ENCODE measurements at places on chromosomes 13 and 19.

GRCh38 chr13:72437458-72437857, 290.0 kb downstream of the MZT1 start:
- DNase-seq: no peak

DNA sequence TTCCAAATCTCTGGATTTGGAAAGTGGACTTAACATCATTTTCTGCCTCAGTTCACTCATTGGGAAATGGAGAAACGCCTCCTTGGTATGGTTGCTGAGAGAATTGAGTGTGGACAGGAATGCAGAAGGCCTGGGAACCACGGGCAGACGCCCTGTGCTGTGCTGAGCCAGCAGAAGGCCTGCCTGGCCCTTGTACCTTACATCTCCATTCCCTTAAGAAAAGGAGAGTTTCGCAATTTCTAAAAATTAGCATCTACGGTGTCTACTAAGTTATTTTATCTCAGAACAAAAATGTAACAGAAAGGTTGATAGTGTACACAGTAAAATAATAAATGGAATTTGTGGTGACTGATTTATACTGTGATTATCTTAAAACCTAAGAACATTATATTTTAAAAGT, 78.7 kb downstream of the IPO5 start:
- peak; percentile 23 for DNase-seq

- peak; percentile 45 for DNase-seq
Observed at GRCh38 chr13:23074075-23074828, 106.5 kb upstream of the SGCG start.

GRCh38 chr19:10431943-10432735, 11.8 kb downstream of the PDE4A start:
- DNase-seq: peak; percentile 58

- no peak for DNase-seq
Observed at GRCh38 chr13:77338329-77338728, 11.4 kb upstream of the MYCBP2 start.

GRCh38 chr19:7832009-7832408, 2.0 kb downstream of the EVI5L start:
- no peak for DNase-seq

DNA sequence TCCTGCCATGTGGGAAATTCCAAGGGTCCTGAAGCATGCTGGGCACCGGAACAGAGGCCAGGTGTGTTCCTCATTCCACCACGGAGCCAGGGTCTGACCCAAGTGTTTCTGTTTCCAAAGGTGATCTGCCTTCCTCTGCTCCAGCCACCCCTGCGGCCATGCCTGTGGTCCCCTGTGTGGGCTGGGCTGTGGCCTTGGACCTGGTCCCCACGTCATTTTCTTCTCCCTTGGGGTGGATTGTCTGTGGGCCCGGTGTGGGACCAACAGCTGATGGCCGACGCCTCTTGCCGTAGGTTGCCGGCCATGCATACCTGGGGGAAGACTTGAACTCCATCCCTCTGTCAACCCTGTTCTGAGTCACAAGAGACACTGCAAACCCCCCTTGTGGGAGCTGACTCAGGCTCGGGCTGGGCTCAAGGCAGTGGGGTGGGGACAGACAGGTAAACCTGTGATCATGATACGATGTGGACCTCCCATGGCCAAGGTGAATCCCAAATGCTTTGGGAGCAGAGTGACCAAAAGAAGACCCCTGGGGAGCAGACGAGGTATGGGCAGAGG, 35.0 kb downstream of the ATP11A start:
- no peak for DNase-seq

DNA sequence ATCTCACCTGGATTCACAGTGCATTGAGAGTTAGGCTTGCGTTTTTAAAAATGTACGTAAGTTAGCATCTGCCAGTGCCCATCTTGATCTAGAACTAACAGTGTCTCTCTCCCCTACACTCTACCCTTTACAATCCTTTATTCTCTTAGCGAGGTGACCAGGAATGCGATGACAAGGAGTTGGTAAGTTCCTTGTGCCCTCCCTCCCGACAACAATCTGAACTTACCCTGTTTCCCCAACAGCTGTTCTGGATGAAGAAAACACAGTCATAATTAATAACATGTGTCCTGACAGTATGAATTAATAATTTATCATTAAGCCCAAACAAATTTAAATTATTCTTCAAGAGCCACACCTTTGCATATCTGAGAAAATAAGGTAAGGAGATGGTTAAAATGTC, 6.3 kb downstream of the TSHZ3 start:
- DNase-seq: no peak

DNA sequence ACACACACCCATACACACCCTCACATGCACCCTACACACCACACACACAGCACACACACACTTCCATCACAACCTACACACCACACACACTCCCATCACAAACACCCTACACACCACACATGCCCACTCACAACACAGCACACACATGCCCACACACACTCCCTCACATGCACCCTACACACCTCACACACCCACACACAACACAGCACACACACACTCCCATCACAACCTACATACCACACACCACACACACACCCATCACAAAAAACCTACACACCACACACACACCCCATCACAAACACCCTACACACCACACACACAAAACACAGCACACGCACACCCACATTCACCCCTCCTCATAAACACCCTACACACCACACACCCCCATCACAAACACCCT, 15.1 kb downstream of the PEPD start:
- DNase-seq: no peak

- no peak for DNase-seq
Observed at GRCh38 chr19:33403973-33404304, 30.4 kb downstream of the CEBPG start.

- DNase-seq: no peak
Observed at GRCh38 chr13:51066091-51066831, 44.8 kb downstream of the C13orf42 start.

DNA sequence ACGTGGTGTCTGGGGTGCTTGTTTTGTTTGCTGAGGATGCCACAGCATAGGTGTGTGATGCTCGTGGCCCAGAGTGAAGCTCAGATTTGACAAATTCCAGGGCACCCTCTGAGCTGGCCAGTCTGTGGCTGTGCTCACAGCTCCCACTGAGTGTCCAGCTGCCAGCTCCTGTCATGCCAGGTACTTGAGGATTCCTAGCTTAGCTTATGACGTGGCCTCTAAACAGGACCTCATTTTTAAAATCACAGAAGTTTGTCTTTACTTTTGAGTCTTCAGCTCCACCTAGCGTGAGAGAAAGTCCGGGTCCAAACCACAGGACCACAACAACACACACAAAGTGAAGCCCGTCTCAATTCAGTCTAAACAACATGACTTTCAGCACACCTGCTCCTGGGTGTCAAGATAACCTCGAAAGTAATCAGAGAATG, 117.3 kb downstream of the RAB20 start:
- no peak for DNase-seq

- peak; percentile 86 for DNase-seq
Observed at GRCh38 chr19:40398417-40399131, 8.6 kb upstream of the HIPK4 start.

DNA sequence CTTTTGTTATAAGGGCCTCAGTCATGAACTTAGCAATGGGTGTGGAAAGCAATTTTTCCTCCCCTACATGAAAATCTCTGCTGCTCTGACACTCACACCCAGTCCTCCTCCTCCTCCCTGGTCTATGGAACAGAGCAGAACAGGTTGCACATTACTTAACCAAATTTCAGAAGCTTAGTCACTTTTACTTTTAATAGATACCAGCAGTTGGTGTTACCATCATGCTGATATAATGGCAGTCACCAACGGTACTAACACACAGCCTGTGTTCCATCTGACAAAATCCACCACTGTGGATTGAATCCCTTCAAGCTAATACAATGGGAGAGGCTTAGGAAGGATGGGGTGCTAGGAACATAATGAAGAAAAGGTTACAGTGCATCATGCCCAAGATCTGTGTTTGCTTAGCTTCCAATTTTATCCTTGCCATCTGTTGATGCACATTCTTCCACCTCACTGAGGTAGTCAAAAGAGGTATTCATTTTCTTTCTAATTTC, 9.8 kb downstream of the TPT1 start:
- DNase-seq: no peak

DNA sequence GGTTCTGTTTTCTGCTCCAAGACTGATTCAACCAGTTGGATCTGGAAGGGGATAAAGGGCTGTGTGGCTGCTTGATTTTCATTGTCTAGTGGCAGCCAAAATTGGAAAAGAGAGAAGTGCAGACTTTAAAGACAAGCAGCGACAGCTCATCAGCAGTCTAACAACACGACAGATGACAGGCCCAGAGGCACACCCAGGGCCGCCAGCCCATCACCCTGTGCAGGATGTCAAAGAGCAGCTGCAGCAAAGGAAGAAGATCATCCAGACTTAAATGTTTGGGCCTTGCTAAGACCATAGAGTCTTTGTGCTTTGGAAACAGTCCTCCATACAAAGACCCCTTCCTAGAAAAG, 421.0 kb upstream of the KLF12 start:
- DNase-seq: peak; percentile 2

DNA sequence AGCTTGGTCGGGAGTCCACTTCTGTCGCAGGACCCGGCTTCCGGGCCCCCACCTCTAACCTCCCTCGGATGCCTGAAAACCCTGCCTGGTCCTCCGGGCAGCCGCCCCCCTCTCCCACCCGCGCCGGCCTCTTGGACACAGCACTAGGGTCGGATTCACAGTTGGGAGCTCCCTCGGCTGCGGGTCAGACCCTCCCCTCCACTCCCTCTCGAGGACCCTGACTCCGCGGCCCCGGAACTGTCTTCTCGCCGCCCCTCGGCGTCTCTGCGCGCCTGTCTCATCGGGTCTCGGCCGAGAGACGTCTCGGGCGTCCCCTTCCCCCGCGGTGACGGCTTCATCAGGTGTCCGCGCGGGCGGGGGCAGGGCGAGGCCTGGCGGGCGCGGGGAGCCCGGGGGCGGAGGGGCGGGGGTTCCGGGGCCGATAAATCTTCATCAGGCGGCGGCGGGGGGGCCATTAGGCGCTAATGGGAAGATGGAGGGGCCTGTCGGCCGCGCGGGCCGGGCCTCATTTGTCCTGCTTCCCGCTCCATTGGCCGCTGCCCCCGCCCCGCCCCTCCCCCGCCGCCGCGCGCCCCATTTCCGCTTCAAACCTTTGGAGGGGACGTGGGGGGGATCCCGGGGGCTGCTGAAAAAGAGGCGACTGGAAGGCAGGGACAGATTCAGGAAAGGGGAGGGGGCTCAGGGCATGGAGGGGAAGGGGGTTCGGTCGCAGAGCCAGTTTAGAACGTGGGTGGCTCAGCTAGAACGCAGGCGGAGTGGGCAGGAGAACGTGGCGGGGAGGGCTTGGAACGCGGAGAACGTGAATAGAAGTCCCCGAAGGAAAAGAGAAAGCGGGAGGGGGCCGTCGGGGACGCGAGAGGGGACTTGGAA, 11.8 kb upstream of the ERFL start:
- no peak for DNase-seq

DNA sequence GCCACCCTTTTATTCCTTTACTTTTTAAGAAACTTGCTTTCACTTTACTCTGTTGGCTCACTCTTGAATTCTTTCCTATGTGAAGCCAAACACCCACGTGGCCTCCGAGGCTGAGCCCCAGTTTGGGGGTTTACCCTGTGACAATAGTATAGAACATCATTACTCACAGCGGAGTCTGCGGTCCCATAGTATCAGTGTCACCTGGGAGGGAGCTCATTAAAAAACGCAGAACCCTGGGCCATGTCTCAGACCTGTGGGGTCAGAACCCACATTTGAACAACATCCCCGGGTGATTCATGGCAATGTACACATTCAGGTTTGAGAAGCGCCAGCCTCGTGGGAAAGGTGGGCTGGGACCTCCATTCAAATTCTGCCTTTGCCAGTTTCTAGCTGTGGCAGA, 36.0 kb upstream of the UBL3 start:
- DNase-seq: no peak

DNA sequence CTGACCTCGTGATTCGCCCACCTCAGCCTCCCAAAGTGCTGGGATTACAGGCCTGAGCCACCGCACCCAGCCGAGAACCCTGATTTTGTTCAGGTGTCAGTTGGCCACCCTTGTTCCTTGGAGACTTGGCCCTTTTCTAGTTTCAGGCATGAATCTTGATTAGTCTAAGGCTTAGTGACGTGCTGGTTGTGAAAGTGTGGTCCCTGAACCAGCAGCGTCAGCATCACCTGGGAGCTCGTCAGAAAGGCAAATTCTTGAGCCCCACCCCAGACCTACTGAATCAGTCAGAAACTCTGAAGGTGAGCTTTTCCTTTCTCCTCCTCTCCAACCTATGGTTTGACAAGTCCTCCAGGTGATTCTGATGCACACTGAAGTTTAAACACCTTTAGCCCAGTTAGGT, 35.2 kb downstream of the CACNG6 start:
- DNase-seq: no peak

- no peak for DNase-seq
Observed at GRCh38 chr19:19578252-19578651, 40.2 kb downstream of the CILP2 start.
